ENCODE measurements at places on chromosomes 2 and 18. TPM values are rescaled to one million over a fixed set of nuclear protein-coding genes. Genes with fewer than 3 reads are reported as not detected.

- H3K36me3 ChIP-seq, result no peaks in the 10 kb centered on the region
- peaks cover 32% of the 10 kb centered on the region for H3K4me1 ChIP-seq
- no peak for DNase-seq
Observed at GRCh38 chr2:237413777-237414661, at the start of gene COL6A3. Gene COL6A3, minus strand, starts transcription at chr2:237414164. Its CDS starts 17,347 bp downstream, at chr2:237396817.

DNA sequence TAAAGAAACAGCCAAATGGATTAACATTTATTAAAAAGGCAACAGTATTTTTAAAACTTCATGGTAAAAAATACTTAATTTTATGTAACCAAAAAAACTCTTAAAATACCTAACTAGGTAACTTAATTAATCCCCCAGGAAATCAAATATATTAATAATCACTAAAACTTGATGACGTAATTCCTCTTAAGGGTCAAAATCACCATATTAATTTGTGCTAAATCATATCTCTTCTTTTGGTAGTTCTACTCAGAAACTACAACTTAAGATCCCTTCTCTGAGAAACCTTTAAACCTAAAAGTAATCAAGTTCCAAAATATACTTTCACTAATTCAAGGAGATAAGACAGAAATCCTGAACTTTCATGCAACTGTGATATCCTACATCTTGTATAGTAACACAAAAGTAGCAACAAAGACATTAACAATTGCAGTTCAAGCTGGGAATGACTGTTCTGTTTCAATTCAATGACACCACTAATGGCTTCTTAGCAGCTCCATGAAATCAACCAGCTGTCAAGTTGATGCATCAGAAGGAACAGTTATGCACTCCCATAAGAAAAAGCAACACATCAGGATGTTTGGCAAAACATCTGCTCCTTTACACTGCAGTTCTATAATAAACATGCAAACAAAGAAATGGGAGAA, 4.0 kb downstream of the BAZ2B start:
- no peaks in the 10 kb centered on the region for H3K27me3 ChIP-seq
- H3K27ac ChIP-seq, result peak overlapping the region; percentile 91
- DNase-seq, result no peak
- peaks cover 54% of the 10 kb centered on the region for H3K4me1 ChIP-seq

DNA sequence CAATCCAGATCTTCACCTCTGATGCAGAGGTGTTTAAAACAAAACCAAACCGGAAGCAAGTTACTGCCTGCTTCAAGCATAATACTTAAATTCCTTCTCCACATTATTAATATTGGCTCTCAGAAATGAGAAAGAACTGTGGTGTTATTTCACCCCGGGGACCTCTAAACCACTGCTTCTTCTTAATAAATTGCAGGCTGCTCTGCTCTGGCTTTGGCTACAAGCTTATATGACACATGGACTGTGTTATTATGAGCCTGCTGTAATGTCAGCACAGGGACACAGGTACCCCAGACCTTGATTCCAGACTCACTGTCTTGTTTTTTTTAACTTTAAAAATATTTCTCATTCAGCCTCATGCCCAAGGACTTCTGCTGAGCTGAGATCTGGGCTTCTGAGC, 45.1 kb downstream of the ST6GAL2 start:
- no peaks in the 10 kb centered on the region for H3K36me3 ChIP-seq
- no peak overlapping the region for H3K27ac ChIP-seq

The G6PC2 gene
- total RNA-seq, result not detected

GRCh38 chr18:69628774-69629359, 228.2 kb downstream of the DOK6 start:
- H3K4me3 ChIP-seq, result no peak overlapping the region
- H3K27me3 ChIP-seq, result no peaks in the 10 kb centered on the region
- H3K27ac ChIP-seq, result no peak overlapping the region
- H3K4me1 ChIP-seq, result peaks cover 4% of the 10 kb centered on the region
- no peaks in the 10 kb centered on the region for H3K36me3 ChIP-seq

- no peak overlapping the region for H3K27ac ChIP-seq
- H3K36me3 ChIP-seq, result 0 out of 2 replicates have a peak, but pooled peaks cover 3% of the 10 kb centered on the region
- H3K4me3 ChIP-seq, result no peak overlapping the region
- H3K27me3 ChIP-seq, result no peaks in the 10 kb centered on the region
Observed at GRCh38 chr2:129336276-129336675, 643.2 kb upstream of the RAB6C start.

GRCh38 chr2:181978351-181979150, 7.1 kb upstream of the PPP1R1C start:
- H3K27ac ChIP-seq, result no peak overlapping the region
- H3K4me3 ChIP-seq, result no peak overlapping the region
- no peaks in the 10 kb centered on the region for H3K4me1 ChIP-seq
- no peak for DNase-seq

DNA sequence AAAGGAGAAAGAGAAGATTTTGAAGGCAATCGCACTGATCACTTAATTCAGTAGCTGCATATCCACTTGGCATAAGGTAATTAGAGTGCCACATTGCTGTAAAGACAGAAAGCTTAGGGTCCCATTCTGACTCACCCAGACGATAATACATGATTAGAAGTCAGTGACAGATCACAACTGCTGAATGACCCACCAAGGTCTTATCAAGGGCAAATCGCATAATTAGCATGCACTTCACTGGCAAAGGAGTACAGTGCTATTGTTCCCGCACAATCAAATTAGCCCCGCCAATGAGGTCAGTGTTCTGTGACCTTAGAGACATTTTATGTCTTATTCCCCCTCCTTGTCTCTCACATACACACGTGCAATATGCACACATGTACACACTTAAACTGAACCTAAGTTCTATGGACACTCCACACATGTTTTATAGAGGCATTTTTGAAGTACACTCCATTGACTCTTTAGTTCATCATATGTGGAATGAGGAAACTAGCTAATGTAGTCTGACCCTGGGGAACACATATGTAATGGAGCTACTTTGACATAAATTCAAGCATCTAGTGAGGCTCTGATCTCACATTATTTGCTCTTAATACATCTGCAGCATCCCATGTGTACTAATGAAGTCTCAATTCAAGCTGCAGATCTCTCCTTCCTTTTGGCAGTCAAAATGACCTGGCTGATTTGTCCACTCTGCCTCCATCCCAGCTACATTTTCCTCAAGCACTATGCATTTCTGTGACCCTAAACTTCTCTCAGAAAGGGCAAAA, 673.8 kb upstream of the FANCL start:
- H3K27me3 ChIP-seq, result no peaks in the 10 kb centered on the region
- no peak overlapping the region for H3K27ac ChIP-seq
- no peak overlapping the region for H3K4me3 ChIP-seq
- peaks cover 37% of the 10 kb centered on the region for H3K4me1 ChIP-seq

The HAAO gene
- 8.4 TPM for total RNA-seq

- peaks cover 42% of the 10 kb centered on the region for H3K4me1 ChIP-seq
- H3K27ac ChIP-seq, result peak overlapping the region; percentile 96
- H3K27me3 ChIP-seq, result peaks cover 53% of the 10 kb centered on the region
- no peaks in the 10 kb centered on the region for H3K36me3 ChIP-seq
Observed at GRCh38 chr2:206275312-206276055, 1.0 kb downstream of the ZDBF2 start.

GRCh38 chr2:207227062-207227748, 61.5 kb upstream of the KLF7 start:
- H3K36me3 ChIP-seq, result no peaks in the 10 kb centered on the region
- H3K27me3 ChIP-seq, result peaks cover 22% of the 10 kb centered on the region
- DNase-seq, result peak; percentile 71

GRCh38 chr2:129761569-129762021, 217.9 kb upstream of the RAB6C start:
- peaks cover 25% of the 10 kb centered on the region for H3K4me1 ChIP-seq
- H3K4me3 ChIP-seq, result no peak overlapping the region
- H3K27ac ChIP-seq, result no peak overlapping the region
- no peaks in the 10 kb centered on the region for H3K36me3 ChIP-seq
- no peak for DNase-seq
- H3K27me3 ChIP-seq, result peaks cover 1% of the 10 kb centered on the region

- H3K27ac ChIP-seq, result no peak overlapping the region
- no peak for DNase-seq
- no peak overlapping the region for H3K4me3 ChIP-seq
- H3K4me1 ChIP-seq, result peaks cover 47% of the 10 kb centered on the region
Observed at GRCh38 chr2:105646774-105647076, 98.0 kb upstream of the NCK2 start.

- H3K36me3 ChIP-seq, result no peaks in the 10 kb centered on the region
- DNase-seq, result no peak
- no peaks in the 10 kb centered on the region for H3K27me3 ChIP-seq
- H3K4me1 ChIP-seq, result peaks cover 44% of the 10 kb centered on the region
Observed at GRCh38 chr2:239328351-239329191, 72.2 kb downstream of the HDAC4 start.

DNA sequence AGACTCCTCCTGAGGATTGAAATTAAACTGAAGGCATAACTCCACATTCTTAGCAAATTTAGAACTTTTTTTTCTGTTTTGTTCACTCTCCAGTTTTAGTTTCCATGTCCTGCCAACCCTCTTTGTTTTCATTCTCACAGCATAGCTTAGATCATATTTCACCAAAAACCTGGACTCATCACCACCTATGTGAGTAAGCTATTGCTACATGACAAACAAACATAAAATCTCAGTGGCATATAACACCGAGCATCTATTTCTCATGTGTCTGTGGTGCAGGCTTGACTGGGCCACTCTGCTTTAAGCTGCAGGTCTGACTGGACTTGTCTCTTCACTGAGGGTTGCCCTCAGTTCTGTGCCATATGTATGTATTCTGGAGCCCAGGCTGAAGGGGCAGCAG, 385.2 kb downstream of the ARHGAP15 start:
- no peaks in the 10 kb centered on the region for H3K36me3 ChIP-seq
- H3K4me3 ChIP-seq, result no peak overlapping the region
- no peaks in the 10 kb centered on the region for H3K27me3 ChIP-seq
- H3K27ac ChIP-seq, result no peak overlapping the region

The ABHD1 gene
- 0.62 TPM for total RNA-seq

GRCh38 chr2:25881764-25882163, 3.5 kb upstream of the ASXL2 start:
- H3K4me3 ChIP-seq, result no peak overlapping the region
- H3K36me3 ChIP-seq, result no peaks in the 10 kb centered on the region
- peaks cover 29% of the 10 kb centered on the region for H3K27me3 ChIP-seq
- no peak overlapping the region for H3K27ac ChIP-seq
- DNase-seq, result no peak

GRCh38 chr2:10688921-10689807, 611 bp downstream of the NOL10 start:
- no peak for DNase-seq
- H3K36me3 ChIP-seq, result no peaks in the 10 kb centered on the region
- H3K4me1 ChIP-seq, result peaks cover 2% of the 10 kb centered on the region
- H3K27ac ChIP-seq, result 0 out of 2 replicates have a peak overlapping the region, but pooled peaks have one; percentile 89
- no peaks in the 10 kb centered on the region for H3K27me3 ChIP-seq

GRCh38 chr18:10170375-10170774, 256.6 kb downstream of the VAPA start:
- H3K36me3 ChIP-seq, result no peaks in the 10 kb centered on the region
- no peak overlapping the region for H3K27ac ChIP-seq
- H3K27me3 ChIP-seq, result no peaks in the 10 kb centered on the region
- H3K4me1 ChIP-seq, result peaks cover 3% of the 10 kb centered on the region
